ENCODE measurements at places on chromosomes 1 and 21.

DNA sequence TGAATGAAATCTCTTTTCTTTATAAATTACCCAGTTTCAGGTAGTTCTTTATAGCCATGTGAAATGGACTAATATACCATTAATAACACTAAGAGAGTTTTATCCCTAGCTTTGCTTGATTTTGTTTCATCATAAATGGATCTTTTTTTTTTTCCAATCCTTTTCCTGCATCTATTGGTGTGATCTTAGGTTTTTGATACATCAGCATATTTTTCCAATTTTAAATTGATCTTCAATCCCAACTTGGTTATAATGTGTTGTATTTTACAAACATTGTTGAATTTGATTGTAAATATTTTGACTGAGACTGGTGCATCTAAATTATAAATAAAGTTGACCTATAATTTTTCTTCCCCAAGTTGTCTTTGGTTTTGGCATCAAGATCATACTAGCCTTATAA, 4.3 kb upstream of the RTCA start:
- no peak for DNase-seq

- no peak for DNase-seq
Measured at GRCh38 chr21:44464351-44464750, 9.0 kb downstream of the LRRC3 start.

GRCh38 chr1:70487910-70488665, 77.0 kb downstream of the CTH start:
- DNase-seq: no peak

GRCh38 chr1:208248307-208248801, 4.2 kb upstream of the PLXNA2 start:
- no peak for DNase-seq

- DNase-seq: no peak
Measured at GRCh38 chr1:22520871-22521270, 42.4 kb upstream of the EPHA8 start.

DNA sequence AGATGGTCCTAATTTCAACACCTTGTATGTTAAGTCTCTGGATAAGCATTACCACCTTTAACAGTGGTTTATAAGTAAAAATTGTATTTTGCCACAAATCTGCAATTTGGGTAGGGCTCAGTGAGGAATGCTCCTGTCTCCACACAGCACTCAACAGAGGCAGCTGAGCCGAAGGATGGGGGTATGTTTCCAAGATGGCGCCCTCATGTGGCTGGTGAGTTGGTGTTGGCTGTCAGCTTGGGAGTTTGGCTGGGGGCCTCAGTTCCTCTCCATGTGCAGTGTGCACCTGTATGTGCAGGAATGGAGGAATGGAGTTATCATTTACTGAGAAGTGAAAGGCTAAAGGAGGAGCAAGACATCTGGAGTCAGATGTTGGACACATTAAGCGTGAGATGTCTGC, 136.8 kb downstream of the GABPA start:
- no peak for DNase-seq

GRCh38 chr1:99370476-99370875, 106.2 kb downstream of the PLPPR4 start:
- DNase-seq: no peak

GRCh38 chr1:238642231-238642630, 744.1 kb upstream of the CHRM3 start:
- no peak for DNase-seq

DNA sequence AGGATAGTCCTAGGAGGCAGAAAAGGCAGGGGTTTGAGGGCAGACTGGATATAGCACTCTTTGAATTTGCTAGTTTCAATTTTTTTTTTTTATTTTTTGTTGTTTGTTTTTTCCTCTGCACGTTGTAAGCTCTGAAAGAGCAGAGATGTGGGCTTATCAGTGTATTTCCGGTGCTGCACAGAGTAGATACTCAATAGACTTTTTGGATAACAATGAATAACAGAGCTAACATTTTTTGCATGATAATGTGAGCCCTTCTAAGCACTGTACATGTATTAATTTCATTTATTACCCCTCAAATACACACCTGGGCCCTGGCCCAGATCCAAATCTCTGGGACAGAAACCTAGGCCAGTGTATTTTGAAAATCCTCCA, 17.1 kb upstream of the PARP1 start:
- no peak for DNase-seq

- DNase-seq: no peak
Measured at GRCh38 chr21:17925899-17926298, 106.7 kb upstream of the C21orf91 start.

- DNase-seq: no peak
Measured at GRCh38 chr1:85339656-85340399, 63.4 kb upstream of the BCL10 start.

GRCh38 chr21:36209626-36210171, 53.1 kb downstream of the DOP1B start:
- peak; percentile 33 for DNase-seq

DNA sequence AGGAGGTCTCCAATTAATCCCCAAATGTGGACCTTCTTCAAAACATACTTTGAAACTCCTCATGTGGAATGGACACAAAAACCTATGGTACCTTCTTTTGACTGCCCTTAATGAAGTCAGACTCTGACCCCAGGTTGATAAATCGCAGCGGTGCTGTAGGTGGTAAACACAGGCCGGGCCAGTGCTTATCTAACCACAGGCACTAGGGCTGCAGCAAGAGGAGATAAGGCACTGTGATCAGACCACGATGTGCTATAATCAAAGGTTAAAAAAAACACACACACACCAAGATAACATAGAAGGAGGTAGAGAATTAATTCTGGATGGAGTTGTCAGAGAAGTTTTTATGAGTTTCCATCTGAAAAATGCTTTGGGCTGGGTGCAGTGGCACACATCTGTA, 52.3 kb upstream of the SIPA1L2 start:
- DNase-seq: no peak

DNA sequence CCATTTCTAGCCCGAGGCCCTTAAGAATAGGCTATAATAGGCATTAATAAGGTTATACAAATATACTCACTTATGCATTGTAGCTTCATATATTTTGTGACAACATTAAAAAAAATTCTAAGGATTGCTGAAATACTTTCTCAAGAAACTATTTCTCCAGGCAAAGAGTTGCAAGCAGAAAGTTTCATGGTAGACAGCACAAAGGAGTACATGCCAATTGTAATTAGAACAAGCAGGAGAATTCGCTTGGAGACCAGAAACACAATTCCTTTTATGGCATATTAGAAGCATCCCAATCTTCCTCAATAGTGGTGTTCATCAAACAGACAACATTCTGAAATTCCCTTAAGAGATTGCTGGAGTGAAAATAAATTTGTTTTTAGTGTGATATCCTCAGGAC, 122.8 kb downstream of the CRB1 start:
- DNase-seq: no peak

- DNase-seq: no peak
Measured at GRCh38 chr1:159953536-159954515, at the start of gene SLAMF9. SLAMF9 (minus strand) TSS chr1:159954237; CDS start chr1:159954137, 100 bp downstream.

- no peak for DNase-seq
Measured at GRCh38 chr1:205916541-205916940, 26.7 kb downstream of the SLC26A9 start.

GRCh38 chr1:192978195-192978710, 80.9 kb downstream of the UCHL5 start:
- no peak for DNase-seq

DNA sequence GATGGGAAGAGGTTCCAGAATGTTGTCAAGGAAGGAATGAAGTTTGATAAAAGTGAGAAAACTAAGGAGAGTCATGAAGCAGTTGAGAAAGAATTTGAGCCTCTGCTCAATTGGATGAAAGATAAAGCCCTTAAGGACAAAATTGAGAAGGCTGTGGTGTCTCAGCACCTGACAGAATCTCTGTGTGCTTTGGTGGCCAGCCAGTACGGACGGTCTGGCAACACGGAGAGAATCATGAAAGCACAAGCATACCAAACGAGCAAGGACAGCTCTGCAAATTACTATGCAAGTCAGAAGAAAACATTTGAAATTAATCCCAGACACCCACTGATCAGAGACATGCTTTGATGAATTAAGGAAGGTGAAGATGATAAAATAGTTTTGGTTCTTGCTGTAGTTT, 142.8 kb downstream of the CDC7 start:
- DNase-seq: no peak

DNA sequence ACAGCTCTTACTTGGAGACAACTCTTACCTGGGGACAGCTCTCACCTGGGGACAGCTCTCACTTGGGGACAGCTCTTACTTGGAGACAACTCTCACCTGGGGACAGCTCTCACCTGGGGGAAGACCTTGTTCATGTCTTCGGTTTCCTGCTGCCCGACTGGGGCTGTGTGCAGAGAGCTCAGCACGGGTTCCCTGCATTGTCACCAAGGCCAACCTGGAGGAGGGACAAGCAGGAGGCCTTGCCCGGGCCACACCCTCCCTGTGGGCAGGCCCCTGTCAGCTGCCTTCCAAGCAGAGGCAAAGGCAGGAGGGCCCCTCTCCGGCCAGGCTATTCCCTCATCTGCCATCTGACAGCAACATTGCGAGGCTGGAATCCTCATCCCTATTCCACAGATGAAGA, at the start of gene LDLRAD1:
Gene LDLRAD1, minus strand, starts transcription at position 208 of the 400 bp plus-strand sequence. Its CDS starts 74 bp downstream, at position 134.
- no peak for DNase-seq

DNA sequence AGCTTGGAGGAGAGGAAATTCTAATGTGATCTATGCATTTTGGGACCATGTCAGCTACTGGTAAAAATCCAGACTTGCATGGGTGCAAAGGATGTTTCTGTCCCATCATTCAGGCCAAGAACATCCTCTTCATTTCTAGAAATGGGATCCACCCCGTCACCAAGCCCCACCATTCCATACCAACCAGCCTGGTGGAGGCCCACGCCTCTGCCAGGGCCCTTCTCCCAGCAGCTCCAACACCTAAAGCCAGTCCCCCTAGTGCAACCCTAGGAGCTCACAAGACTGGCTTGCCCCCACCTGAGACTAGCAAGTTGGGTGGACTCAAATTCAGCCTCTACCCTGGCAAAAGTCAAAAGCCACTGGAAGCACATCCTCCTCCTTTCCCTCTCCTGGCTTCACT, 1.9 kb downstream of the ARHGEF11 start:
- no peak for DNase-seq

GRCh38 chr1:18879215-18879790, 19.8 kb upstream of the TAS1R2 start:
- DNase-seq: no peak

- no peak for DNase-seq
Measured at GRCh38 chr1:27864264-27864895, 8.0 kb upstream of the THEMIS2 start.

- no peak for DNase-seq
Measured at GRCh38 chr1:9687120-9687873, 35.8 kb downstream of the PIK3CD start.

DNA sequence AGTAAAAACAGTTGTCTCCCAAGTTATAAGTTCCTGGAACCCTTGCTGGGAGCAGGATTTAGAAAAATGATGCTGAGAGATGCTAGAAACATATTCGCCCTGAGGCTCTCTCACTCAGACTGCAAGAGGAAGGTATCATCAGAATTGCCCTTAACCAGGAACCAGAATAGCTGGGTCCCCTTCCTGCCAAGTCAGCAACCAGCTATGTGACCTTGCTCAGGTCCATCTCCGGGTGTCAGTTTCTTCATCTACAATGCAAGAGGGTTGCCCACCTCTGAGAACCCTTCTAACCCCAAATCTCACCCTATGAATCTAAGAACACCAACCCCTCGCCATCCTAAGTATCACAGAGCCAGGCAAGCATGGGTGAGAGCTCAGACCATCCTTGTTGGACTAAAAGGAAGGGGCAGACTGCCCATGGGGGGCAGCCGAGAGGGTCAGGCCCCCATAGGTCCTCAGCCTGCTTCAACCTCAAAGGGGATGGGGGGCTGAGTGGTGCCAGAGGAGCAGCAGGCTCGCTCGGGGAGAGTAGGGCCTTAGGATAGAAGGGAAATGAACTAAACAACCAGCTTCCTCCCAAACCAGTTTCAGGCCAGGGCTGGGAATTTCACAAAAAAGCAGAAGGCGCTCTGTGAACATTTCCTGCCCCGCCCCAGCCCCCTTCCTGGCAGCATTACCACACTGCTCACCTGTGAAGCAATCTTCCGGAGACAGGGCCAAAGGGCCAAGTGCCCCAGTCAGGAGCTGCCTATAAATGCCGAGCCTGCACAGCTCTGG, 390 bp upstream of the S100A9 start:
- DNase-seq: no peak

- peak; percentile 56 for DNase-seq
Measured at GRCh38 chr1:1013105-1013921, at the start of gene ISG15. ISG15 (plus strand) TSS chr1:1013497; CDS start chr1:1013574, 77 bp downstream.
